ENCODE measurements at places on chromosomes 4 and X.

DNA sequence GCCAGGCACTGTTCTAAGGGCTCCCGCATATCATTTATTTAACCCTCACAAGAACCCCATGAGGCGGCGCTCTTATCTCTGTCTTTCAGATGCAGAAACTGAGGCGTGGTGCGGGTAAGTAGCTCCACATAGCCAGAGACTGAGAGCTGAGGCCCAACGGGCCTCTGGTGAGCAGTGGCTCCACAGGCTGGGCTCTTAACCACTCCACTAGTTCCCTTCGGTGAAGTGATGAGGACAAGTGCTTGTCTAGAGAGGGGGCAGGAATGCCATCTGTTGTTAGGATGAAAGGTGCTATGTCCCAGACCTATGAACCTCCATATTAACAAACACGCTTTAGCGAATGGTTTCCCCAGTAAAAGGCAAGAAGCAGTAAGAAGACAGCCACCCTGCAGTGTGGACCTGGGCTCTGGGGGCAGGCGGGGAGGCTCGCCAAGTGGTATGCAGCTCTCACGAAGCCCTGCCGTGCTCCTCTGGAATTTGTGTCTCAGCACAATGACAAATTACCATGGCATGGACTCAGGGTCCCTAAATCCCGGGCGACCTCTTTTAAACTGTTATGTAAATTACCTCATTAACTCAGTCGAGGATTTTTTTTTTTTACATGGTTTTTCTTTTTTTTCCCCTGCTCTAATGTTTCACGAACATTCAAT lies 20.9 kb upstream of the S100G start:
- DNase-seq: no peak

- DNase-seq: no peak
Observed at GRCh38 chr4:20592013-20592412, 108.2 kb upstream of the PACRGL start.

DNA sequence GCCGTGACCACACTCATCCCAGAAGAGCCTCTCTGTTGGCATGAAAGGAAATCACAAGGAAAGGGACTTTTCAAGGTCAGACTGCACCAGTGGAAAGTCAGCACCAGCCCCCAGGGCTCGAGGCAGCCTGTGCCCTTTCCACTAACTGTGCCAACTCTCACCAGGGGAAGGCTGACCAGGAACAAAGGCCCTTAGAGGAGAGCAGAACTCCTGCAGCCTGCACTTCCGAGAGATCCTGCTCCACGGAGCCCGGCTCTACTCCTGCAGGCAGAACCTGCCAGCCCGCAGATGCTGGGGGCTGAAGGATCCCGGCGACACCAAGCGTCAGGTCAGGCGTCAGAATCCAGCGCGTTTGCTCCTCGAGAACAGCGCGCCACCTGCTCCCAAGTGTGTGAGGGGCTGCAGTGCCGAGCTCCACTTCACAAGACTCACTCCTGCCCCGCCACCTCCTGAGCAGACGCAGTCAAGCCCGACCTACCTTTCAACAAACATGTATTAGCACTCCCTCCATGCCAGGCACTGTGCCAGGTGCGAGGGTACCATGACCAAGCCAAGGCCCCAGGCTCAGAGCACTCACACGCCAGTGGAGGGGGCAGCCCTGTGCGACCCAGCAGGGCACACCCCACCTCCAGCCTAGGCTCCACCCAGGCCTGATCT lies 13.6 kb upstream of the HELT start:
- DNase-seq: no peak

DNA sequence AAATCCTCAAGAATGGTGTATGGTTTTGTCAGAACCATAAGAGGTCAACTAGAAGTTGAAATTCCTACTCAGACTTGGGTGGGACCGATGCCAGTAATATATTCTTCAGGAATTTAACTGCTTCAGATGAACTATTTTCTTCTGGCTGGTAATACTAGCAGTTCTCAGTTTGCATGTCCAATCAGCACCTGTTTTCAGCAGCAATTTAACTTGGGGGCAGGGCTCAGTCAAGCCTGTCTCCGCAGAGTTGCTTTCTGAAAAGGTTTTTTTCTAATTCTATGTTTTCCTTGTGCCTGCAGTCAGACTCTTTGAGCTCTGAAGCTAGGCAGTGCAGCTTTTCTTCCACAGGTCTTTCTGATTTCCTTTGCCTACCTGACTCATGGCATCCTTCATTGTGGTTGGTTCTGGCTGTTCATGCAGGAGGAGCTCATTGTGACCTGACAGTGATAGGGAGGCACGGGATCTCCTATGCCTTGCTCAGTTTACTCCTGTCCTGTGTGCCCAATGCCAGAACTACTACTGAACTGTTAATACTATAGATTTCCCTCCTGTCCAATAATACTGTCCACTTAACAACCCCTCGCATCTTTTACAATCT lies 17.3 kb upstream of the FMR1 start:
- no peak for DNase-seq

DNA sequence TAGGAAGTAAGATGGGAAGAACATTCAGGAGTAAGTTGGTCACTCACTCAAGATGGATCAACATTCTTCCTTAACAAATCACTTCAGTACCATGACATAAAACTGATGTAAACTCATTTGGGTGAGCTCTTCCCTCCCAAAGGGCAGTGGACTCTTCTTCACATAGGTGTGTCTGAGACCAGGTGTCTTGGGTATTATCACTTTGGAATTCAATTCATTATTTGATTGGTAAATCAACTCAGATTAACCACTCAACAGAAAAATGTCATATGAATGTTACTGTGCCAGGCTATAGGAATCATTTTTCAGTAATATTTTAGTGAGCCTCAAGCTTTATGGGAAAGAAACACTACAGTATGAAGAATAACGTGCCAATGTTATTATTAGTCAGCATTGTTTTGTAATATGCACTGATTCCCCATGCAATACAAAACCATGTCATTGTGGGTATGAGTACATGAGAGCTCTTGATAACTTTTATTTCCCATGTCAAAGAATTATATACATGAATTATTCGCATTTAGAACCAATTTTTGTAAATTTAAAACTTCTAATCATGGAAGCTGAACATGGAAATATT lies 58.6 kb upstream of the ETNPPL start:
- no peak for DNase-seq

DNA sequence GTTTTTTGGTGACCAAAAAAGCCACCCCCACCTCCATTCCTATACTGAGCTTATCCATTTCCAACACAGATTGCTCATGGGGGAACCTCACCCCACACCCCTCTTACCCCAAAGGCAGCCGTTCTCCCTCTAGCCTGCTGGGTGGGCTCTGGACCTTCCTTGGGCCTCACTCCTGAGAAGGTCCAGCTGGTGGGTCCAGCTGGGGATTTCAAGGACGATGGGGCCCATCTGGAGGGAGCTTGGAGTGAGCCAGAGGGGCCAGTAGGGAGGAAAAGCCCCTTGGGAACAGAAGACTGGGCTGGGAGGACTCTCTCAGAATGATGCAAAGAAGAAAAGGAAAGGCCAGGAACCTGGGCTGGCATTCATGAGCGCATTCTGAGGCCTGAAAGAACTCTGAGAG lies 42.0 kb upstream of the PJA1 start:
- DNase-seq: no peak

DNA sequence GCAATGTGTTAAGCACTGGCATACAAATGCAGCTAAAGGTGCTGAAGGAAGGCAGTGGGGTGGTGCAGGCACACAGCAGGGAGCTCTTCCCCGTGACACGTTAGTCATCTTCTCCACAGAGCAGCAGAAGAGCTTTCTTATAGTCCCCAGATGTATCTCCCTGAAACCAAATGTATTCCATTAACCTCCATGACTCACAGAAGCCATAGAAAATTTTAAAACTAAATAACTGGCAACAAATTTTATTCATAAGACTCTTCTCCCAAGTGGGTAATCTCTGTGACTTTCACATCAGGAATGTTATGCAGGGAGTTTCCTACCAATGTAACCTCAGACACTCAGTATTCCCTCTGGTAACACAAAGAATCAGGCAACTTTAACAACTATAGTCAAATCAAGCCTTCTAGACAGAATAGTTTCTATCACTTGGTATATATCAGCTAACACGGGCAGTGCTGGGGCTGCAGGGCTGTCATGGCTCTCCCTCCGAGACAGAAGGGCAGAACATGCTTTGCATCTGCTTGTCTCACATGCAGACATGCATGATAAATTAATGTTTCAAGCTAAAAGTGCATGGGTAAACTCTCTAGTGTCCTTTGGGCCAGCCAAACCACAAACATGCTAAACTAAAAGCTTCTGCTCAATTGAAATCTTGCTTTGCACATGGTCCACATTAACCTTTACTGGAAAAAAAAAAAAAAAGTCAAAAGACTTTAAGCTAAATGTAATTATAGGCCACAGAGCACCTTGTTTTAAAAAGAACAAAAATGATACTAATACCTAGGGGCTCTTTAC lies 28.2 kb downstream of the ANXA5 start:
- no peak for DNase-seq

GRCh38 chrX:100976211-100976610 lies 6.7 kb downstream of the ARL13A start:
- no peak for DNase-seq

DNA sequence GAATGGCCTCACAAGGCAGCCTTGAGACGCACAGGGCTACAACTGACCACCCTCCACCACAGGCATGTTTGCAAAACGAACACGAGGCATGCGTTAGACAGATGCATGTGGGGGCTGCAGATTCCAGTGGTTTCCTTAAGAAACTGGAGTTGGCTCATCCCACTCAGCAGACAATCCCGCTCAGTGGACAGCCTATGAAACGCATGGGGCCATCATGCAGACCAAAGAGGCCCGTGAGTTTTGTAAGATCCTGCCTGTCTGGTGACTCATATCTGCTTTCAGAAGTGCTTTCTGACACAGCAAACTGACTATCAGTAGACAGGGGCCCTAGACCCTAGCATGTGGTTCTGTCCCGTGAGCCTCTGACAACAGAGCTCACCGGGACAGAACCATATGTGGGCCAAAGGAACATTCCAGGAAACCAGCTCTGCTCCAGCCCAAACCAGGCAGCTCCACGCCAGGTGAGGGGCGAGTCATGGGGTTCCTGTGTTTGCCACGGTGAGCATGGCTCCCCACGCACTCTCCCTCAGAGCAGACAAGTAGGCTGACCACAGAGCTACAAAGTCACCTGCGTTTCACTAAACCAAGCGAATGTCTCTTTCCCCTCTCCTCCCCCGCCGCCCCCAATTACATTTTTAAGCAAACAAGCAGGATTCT lies 74.4 kb downstream of the MTMR1 start:
- DNase-seq: no peak

GRCh38 chr4:88938138-88938537 lies 118.8 kb downstream of the FAM13A start:
- DNase-seq: no peak

GRCh38 chrX:12118134-12118533 lies 20.1 kb upstream of the FRMPD4 start:
- no peak for DNase-seq

DNA sequence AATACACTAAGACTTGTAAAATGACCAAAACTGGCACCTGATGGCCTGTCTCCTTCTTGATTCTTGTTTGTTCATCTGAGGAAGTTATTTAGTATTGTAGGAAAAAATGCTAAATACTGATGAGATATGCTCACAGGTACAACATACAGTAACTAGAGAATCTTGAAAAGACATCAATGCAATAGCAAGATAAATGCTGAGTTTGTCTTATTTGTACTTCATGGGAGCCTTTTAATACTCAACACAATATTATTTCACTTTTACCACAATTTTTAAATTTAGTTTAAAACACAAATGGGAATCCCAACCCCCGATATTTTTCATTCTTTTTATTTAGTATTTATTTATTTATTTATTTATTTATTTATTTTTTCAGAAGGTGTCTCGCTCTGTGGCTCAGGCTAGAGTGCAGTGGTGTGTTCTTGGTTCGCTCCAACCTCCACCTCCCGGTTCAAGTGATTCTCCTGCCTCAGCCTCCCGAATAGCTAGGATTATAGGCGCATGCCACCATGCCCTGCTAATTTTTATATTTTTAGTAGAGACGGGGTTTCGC lies 12.1 kb downstream of the HHIP start:
- no peak for DNase-seq

DNA sequence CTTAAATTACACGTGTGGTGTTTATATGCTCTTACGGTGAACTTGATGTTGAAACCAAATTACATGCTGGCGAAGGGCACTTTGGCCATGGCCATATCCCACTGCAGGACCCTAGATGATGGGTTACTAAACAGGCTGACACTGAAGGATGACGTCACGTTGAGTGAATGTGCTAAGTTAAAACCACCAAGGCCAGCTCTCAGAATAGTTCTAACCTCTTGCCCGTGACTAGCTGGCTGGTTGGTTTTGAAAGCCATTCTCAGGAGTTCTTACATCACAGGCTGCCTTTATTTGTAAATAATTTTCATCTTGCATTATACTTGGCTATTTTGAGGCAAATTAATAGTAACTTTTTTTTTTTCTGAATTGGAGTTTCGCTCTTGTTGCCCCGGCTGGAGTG lies 41.3 kb upstream of the PHEX start:
- DNase-seq: no peak

- DNase-seq: no peak
Observed at GRCh38 chr4:3342182-3342854, 49.5 kb downstream of the RGS12 start.

- DNase-seq: no peak
Observed at GRCh38 chr4:173538909-173539445, 8.9 kb upstream of the HAND2 start.

- DNase-seq: no peak
Observed at GRCh38 chr4:98688411-98689290, 30.2 kb upstream of the TSPAN5 start.

DNA sequence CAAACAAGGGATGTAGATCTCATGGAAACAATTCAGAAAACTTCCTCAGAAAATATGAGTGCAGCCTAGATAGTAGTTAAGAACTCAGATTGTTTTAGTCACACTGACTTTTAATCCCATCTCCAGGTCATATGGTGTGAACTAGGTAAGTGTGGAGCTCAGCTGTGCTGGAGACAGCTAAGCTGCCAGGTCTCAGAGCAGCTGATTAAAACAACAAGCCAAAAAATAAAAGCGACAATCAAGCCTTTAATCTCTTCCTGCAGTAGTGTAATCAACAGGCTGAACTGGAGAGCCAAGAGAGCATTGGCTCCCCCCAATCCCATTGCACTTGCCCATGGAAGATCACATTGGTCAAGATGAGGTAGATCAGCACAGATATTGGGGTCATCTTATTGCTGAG lies 98.3 kb upstream of the ATOH1 start:
- no peak for DNase-seq

DNA sequence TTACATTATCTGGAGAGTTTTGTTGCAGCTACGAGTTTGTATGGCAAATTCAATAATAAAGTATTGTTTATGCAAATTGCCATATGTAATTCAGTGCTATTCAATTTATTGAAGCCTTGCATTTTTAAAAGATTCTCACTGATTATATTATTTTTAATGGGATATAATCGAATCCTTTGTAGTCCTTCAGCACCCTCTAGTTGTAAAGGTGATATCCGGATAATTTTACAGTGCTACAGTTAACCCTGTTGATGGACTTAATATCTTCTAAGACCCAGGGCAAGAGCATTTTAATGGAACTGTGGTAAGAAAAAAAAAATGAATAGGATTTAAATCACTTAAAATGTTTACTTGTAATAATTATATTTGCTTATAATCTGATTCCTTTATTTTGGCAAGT lies 48.5 kb upstream of the GRIA2 start:
- DNase-seq: no peak

GRCh38 chr4:107615809-107616208 lies 104.2 kb downstream of the PAPSS1 start:
- no peak for DNase-seq

Measured in substantia nigra (tissue), 51 donors.